ENCODE measurements at places on chromosomes 2 and 18.

GRCh38 chr2:101983928-101984327 lies 7.8 kb upstream of the IL1R2 start:
- no peak for DNase-seq

GRCh38 chr2:202909394-202910192 lies 1.9 kb downstream of the WDR12 start:
- DNase-seq: no peak

DNA sequence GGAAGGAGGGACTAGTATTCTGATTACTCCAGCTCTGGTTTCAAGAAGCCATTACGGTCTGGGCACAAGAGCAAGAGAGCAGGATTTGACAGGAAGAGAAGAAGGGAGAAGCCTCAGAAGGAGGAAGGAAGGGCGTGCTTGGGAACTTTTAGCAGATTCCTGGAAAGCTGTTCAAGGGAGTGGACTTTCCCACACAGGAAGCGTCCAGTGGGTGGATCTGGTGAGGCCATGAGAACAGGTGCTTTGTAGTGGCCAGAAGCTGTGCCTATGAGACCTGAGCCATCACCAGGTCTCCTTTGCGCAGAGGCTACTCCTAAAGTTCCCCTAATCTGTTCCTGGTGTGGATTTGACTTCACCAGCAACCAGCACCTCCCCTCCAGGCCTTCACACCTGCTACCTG lies 62.3 kb downstream of the CD226 start:
- no peak for DNase-seq

DNA sequence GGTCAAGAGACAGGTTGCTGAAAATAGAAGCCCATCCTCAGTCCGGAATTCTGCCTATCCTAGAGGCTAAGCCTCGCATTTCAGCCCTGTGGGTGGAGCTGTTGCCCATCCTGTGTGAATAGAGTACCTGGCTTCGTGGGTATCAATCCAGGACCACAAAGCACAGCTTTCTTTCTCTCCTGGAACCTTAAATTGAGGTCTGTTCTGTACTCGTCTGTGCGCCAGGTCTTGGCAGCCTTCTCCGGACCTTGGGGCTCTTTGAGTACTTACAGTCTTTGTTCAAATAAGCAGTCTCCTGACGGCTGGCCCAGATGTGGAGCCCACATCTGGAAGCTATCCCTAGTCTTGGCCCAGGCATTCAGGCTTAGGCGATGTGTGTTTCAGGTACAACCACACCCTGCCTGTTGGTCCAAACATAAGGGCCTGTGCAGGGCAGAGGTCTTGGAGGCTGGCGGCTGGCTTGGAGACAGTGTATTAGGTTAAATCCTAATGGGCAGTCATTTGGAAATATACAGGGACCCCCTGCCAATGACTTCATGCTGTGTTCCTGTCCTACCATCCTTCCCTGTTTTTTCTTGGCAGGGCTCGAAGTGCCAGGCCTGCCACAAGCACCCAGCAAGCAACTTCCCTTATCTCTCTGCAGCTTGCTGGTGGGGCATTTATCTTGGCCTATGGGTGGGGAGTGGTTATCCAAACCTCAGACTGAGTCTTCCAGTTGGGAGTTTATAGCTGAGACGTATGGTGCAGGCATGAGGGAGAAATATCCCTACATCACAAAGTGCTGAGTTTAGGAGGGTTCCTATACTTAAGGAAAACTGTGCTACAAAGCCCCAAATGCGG lies 294.1 kb downstream of the BCL2 start:
- no peak for DNase-seq

- no peak for DNase-seq
These were observed 52.8 kb downstream of the GAD1 start for GRCh38 chr2:170869461-170869860.

Data from HFFc6 (cell line).